Neuronal stem cell (in vitro differentiated cells): ENCODE measurements at places on chromosomes 1 and 21.

DNA sequence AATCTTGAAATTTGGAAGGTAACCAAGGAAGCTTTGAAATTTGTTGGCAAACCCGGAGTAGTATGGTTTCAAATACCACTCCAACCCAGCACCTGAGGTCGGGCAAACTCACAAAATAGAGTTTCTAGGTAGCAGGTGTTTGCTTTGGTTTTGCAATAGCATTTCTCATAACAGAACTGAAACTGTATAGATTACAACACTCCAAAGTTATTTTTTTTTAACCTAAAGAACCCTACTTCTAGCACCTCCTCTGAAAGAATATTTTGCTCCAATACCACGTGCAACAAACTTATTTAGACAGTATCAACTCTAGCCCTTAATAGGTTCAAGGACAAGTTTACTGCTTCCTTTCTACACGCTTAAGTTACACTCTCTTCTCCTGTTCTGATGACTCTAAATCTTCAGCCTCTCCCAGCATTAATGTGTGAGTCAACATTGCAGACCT, 178.5 kb upstream of the FMN2 start:
- no peaks in the 10 kb centered on the region for H3K36me3 ChIP-seq
- no peak overlapping the region for H3K27ac ChIP-seq
- H3K4me3 ChIP-seq: no peak overlapping the region
- no peaks in the 10 kb centered on the region for H3K27me3 ChIP-seq
- no peak for DNase-seq
- no peaks in the 10 kb centered on the region for H3K4me1 ChIP-seq

DNA sequence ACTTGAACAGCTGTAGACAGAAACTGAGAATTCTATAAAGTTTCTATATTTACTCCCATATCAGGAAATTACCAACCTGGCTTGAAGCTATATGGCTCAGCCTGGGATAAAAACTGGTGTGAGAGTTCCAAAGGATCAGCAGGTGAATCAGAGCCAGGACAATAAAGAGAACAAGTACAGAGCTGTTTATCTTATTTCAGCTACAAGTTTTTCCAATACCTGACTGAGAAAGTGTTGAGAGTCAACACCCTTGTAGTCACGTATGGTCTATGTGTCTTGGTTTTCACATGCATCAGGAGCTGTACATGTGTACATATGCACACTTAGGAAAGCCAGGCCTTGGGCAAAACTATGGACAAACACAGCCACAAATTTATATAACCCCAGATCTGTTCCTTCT, 40.7 kb upstream of the CXADR start:
- H3K36me3 ChIP-seq: no peaks in the 10 kb centered on the region
- H3K27me3 ChIP-seq: no peaks in the 10 kb centered on the region
- no peak for DNase-seq
- no peak overlapping the region for H3K27ac ChIP-seq
- no peak overlapping the region for H3K4me3 ChIP-seq

- no peak overlapping the region for H3K4me3 ChIP-seq
- DNase-seq: no peak
- peaks cover 3% of the 10 kb centered on the region for H3K27me3 ChIP-seq
- H3K27ac ChIP-seq: no peak overlapping the region
- H3K36me3 ChIP-seq: peaks cover 9% of the 10 kb centered on the region
- H3K4me1 ChIP-seq: peaks cover 33% of the 10 kb centered on the region
Observed at GRCh38 chr1:32764826-32765569, 52.2 kb downstream of the YARS1 start.

- H3K4me3 ChIP-seq: no peak overlapping the region
- H3K4me1 ChIP-seq: peaks cover 6% of the 10 kb centered on the region
- H3K27ac ChIP-seq: no peak overlapping the region
- no peaks in the 10 kb centered on the region for H3K36me3 ChIP-seq
Observed at GRCh38 chr1:154485910-154486496, 16.0 kb upstream of the TDRD10 start.
